RWPE1 (cell line): ENCODE measurements at places on chromosomes 1 and 21.

GRCh38 chr1:89847191-89847729 is 26.4 kb downstream of the LRRC8D start:
- no peak for DNase-seq

DNA sequence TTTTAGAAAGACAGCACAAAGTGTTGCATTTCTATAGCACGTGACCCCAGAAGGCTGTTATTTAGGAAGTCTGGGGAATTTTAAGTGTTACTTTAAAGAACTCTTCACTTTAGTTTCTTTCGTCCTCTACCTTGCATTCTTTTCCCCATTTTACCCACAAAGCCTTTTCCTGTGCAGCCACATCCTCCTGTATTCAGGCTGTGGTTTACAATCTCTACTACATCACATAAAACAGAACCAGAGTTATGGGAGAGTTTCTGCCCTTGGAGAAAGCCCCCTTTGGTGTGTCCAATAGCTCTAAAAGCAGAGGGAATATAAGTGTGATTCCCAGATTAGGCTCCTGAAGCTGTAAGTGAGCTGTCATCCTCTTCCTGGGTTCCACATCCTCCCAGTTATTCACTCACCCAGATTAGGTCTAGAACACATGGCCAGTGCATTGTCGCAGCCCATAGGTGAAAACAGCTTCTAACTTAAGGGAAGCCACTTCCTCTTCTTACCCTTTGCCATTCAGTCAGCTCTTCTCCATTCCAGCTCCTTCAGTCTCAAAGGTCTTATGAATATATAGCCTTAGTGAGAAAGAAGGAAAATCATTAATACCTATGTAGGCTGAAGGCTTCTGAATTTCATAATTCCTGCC is 171.1 kb downstream of the PIGK start:
- no peak for DNase-seq

GRCh38 chr1:202250982-202251381 is 57.4 kb downstream of the LGR6 start:
- no peak for DNase-seq

- DNase-seq = no peak
Measured at GRCh38 chr1:93124556-93125355, 45.7 kb downstream of the MTF2 start.

GRCh38 chr1:201214461-201214860 is 23.8 kb downstream of the IGFN1 start:
- no peak for DNase-seq

- DNase-seq = no peak
Measured at GRCh38 chr1:65959896-65960567, 167.3 kb downstream of the PDE4B start.

DNA sequence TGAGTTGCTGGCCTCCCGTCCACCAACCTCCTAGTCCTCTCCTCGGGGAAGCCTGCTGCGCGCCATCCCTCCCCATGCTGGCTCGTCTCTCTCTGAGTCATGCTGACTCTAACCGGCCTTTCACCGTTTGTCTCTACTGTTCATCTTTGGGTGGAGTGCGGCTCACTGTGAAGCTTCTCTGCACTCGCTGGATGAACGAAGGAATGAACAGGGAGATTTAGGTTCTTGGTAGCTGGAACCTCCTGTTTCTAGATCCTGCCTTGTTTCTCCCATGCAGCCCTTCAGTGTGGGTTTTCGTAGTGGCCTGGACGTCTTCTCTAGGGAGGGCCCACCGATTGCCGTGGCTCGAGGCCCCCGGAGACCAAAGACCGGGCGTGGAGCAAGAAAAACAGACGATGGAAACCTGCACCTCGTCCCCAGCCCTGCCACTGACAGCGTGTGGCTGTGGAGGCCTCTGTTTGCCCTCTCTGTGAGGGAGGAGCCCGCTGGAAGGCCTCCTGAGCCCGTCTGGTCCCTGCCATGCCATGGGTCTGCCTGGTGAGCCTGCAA is 227.6 kb upstream of the C1orf174 start:
- DNase-seq = no peak

DNA sequence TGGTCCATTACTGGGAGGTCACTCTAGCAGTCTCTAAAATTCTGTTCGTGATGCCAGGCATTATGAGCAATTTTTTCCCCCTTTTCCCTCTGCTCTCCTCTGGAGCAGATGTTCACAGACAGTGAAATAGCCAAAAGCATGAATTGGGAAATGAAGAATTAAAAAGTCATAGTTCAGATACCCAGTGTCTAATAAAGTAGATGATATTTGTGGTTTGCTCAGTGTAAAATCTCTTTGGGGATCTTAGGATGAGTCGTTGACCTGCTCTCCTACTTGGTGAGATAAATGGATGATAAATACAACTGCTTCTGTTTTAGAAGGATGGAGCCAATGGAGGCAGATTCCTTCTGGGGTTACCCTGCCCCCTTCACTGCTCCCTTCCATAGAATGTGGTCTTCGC is 56.3 kb downstream of the KIAA0040 start:
- no peak for DNase-seq

GRCh38 chr1:101111461-101111860 is 85.9 kb upstream of the DPH5 start:
- no peak for DNase-seq

DNA sequence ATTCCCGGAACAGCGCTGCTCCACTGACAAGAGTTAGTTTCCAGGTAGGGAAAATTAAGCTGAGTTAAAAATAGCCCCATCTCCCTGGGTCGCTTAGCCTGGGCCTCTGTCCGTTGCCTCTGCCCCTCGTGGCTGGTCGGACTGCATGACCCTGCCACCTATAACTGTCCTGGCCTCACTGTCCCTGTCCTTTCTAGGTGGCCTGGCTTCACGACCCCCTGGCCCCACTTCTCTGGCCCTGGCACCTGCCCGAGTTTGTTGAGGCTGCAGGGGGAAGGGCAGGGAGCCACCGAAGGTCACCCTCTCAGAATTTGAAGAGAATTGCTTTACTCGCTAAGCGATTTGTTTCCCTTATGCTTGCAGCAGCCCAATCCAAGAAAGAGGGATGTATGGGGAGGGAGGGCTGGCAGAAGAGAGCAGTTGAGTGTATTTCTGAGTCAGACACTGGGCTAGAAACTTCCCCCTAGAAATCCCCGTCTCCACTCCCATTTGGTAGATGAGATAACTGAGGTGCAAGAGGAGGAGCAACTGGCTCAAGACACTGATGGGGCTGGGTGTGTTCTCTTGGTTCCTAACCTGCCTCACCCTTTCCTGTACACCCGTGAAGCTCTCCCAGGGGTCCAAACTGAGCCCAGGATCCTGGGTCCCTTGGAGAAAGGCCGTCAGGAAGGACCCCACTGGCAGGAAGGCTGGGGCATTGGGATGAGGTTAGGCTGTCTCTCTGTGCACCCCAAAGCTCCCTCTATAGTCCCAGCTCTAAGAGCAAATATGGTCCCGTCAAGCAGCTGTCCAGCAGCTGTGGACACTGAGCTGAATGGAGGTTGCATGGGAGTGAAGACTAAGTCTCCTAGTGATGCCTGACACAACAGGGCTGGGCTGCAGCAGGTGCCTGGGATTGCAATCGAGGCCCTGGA is 2.9 kb upstream of the EDN2 start:
- no peak for DNase-seq

DNA sequence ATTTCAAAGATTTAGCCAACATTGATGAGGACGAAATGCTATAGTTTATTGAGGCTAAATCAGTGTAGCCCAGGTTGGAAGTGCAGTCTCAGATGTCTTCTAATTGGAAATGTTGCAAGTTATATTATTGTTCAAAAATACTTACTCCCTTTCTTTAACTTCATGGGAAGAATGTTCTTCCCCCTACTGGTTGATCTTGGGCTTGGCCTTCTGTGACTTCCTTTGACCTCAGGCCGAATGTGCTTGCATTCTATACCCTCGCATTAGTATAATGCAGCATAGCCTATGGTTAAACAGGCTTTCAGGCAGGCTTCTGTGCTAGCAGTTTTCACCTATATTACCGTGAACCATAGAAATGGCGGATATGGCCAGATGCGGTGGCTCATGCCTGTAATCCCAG is 77.3 kb downstream of the RPE65 start:
- no peak for DNase-seq

DNA sequence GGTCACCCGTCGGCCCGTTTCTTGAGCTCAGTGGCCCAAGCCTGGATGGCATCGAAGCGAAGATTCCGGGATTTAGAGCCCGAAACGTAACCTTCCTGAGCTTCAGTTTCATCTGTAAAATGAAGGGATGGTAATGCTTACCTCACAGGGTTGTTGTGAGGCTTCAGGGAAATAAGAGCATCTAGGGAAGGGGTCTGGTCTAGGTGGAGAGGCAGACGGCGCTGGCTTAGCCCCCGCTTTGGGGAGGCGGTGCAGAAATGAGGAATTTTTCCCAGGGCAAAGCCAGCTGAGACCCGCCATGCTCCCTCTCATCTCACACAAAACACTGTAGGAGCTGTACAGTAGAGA is 717 bp upstream of the MYCL start:
- DNase-seq = no peak

DNA sequence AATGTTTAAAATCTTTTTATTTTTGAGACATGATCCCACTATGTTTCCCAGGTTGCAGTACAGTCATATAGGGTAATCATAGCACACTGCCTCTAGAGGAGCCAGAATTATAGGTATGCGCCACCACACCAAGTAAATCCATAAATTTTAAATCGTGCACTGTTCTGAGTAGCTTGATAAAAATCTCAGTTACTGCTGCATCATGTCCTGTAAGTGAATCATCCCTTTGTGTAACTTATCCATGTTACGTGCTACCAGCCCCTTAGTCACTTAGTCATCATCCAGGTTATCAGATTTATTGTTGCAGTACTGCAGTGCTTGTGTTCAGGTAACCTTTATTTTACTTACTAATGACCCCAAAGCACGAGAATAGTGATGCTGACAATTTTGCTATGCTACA is 1770.9 kb downstream of the BRINP3 start:
- peak; percentile 90 for DNase-seq

DNA sequence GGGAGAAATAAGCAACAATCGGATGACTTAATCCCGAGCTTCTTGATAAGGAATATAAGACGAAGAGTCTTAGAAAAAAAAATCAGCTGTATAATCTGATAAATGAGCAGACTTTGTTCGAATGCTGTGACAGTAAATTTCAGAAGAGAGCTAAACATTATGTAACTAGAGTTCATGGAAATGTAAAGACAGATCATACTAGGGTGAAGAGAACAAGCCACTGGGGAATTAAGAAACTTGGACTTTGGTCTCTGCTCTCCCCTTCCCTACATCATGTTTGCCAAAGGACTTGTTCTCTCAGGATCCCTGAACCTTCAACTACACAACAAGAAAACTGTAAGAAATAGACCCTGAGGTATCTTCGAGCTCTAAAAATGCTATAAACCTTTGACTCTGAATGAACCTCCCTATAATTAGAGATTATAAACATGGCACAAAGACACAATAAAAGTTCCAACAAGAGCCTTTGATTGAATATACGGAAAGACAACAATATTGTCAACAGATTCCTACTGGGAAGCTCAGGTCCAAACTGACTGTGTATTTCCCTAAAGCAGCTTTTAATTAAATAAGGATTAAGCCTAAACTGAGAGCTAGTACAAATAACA is 27.5 kb downstream of the FRRS1 start:
- DNase-seq = no peak

DNA sequence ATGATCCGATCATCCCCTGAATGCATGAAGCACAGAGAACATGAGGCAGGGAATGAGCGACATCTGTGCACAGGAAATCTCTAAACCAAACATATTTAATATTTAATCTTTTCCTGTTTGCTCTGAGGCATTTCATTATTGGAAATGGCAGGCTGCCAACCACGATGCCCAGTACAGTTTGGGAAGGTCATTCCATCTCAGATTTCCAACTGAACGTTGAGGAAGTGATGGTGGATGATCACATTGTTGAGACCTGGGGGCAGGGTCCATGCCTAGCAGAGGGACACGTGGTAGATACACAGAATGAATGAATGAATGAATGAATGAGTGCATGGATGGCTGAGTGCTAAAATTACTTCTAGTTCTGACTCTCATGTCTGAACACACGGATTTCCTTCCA is 15.9 kb upstream of the FASLG start:
- no peak for DNase-seq

- DNase-seq = no peak
Measured at GRCh38 chr1:46404482-46405196, 10.5 kb downstream of the FAAH start.

- no peak for DNase-seq
Measured at GRCh38 chr1:202274611-202275010, 67.1 kb downstream of the UBE2T start.

DNA sequence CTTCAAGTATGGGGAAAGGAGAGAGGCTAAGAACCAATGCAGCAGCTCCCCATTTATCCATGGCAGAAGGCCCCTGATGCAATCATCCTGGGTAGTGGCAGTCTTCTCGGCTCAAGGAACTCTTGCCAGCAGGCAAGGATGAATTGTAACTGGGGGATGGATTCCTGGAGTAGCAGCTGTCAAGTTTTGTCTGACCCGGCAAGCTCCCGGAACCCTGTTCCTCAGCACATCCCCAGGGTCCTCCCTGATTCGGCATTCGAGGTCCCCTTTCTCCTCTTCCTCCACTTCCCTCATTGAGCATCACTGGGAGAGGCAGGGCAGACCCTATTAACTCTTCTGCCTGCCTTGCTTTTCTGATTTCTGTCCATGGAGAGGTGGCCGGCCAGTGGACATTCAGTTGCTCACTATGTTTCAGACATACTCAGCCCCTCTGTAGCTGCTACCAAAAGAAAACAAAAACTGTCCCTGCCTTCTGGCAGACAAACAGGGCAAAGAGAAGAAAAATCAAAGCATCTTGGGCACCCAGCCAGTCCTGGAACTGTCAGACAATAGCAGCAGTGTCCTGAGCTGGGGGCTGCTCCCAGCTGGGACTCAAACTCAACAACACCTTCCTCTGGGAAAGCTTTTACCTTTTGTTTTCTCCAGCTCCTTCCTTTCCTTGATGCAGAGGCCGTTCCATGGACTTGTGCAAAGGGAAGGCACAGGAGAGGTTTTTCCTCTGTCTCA is 5.6 kb upstream of the PTCH2 start:
- no peak for DNase-seq

GRCh38 chr1:30761381-30762151 is 4.0 kb upstream of the LAPTM5 start:
- DNase-seq = no peak

DNA sequence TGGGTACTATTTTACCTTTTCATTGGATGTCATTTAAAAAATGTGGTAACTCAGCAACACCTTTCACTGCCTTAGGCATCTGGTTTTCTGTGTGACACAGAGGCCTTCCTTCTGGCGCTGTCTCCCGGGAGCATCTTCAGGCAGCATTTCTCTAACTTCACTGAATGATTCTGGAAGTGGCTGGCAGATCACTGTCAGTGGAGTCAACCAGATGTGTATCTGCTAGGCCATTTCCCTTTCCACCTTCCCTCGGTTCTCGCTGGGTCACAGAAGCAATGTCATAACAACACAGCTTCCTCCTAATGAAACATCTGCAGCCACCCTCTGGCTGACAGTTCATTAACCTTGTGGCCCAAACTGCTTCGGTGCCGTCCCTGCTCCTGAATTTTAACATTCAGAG is 137.8 kb downstream of the KIF26B start:
- DNase-seq = no peak

DNA sequence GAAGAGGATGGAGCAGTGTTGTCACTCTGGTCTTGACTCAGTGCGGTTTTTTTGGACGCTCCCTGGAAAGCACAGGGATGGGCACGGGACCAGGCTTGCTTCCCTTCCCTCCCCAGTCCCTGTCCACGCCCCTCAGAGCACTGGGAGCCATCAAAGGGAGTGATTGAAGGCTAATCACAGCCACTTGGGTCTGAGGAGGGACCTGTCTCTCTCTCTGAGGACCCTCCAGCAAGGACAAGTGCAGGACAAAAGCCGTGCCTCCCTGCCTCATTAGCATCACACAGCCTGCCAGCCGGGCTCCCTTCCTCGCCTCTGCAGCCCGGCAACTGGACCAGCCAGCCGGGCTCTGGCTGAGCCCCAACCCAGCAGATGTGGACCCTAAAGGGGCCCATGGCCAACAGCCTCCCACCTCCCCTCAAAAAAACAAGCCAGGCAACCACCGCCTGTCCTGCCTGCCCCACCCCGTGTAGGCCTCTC is 18.6 kb upstream of the PDZK1IP1 start:
- no peak for DNase-seq
